GM12891 (cell line): ENCODE measurements at places on chromosomes 2 and 18.

- DNase-seq, result no peak
Measured at GRCh38 chr2:12262681-12263436, 453.9 kb upstream of the TRIB2 start.

GRCh38 chr2:234676109-234676782 is 179.4 kb upstream of the ARL4C start:
- DNase-seq, result no peak

GRCh38 chr18:28637897-28638296 is 461.0 kb upstream of the CDH2 start:
- no peak for DNase-seq

DNA sequence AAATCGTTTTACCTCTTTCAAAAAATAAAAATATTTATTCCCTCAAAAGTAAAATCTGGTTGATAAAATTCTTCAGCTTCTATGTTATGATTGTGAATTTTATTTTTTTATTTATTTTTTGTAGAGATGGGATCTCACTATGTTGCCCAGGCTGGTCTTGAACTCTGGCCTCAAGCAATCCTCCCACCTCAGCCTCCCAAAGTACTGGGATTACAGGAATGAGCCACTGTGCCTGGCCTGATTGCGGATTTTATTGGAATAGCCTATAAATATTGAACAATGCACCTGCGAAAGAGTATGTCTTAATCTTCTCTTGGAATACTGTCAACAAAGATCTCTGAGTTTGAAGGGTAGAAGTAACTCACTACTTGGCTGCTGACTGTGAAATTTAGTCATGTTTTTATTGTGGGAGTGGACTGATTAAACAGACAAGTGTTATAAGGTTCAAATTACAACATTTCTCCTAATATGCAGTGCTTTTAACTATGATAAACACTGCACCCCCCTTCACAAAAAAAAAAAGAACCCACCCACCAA is 138.0 kb downstream of the AFF3 start:
- DNase-seq, result no peak

DNA sequence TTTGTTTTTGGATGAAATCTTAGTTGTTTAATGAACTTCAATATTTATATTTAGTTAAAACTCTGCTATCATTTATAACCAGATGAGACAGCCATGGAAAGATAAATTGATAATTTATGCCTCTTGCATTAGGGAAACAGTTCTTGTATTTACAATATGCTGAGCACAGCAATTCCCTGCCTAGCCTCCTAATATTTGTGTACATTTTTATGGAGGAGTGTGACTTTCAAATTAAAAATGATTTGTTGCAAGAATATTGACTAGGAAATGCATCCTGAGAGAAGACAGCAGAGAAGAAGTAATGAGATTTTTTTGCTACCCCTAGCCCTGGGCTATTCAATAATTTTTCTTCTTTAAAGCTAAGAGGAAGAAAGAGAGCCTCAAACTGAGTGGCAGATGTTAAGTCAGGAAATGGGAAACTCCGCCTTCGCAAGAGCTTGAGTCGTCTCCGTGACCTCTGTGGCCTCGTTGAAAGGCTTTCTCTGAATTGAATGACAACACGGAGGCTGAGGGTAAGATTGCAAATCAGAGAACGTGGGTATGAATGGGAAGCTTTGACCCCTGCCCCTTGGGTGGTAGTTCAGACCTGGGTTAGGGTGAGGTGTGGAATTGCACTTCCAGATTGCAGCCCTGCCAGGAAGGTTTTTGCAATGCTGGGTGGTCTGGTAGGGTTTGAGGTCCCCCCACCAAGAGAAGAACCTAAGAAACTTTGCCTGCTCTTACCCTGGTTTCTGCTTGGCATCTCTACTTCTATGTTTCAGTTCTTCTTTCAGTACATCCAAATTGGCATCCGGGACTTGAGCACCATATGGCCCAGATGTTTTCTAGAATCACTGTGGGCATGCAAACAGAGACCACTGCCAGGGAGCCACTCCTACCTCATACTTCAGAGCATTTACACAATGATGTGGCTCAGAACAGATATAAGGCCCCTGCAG is 210.3 kb upstream of the RBMS1 start:
- no peak for DNase-seq

DNA sequence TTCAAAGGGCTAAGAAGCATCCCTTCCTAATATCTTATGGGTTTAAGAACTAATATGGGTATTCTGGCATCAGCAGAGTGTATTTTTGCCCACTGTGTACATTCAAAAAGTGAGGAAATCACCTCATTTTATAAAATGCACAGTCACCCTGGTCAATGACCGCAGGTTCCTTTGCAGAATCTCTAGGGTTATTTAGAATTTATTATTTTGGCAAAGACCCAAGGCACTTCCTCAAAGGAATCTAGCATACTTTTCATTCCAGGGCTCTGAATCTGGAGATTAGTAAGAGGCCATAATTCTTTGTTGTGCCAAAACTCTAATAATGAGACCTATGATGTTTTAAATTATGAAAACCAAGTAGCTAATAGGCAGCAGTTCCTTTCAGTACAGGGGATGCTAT is 27.2 kb upstream of the CDH2 start:
- DNase-seq, result no peak

GRCh38 chr2:229265727-229266126 is 5.4 kb downstream of the PID1 start:
- no peak for DNase-seq

GRCh38 chr2:207823865-207824264 is 54.2 kb upstream of the FZD5 start:
- DNase-seq, result no peak
